Inflammatory macrophage treated with lipopolysaccharide for 4 hours (primary cell): ENCODE measurements at places on chromosomes 1 and 21.

DNA sequence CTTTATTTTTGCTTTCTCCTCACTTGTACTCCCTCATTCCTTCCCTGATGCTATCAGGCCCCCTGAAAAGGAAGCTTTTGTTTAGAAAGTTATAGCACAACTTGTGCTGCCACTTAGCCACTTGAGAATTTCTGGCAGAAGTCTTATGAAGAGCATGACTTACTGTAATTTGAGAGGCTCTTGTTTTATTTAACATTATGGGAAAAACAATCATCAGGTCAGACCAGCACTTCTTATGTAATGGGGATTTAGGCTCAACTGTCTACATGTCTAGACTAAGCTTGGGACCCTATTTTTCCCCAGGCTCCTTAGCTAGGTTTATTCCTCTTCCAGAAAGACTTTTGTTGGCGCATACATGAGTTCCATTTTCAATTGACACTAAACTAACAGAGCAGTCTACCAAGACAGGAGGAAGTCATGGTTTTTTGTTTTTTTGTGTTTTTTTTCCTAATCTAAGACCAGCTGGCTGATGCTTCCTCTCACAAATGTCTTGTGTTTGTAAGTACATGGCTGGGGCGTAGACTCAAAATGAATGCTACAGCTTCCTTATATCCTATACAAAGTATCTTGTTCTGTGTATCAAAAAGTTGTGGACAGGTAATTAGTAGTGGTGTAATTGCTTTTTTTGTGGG, 31.5 kb downstream of the TNFSF4 start:
- DNase-seq = no peak

GRCh38 chr1:43444836-43445235, 8.9 kb downstream of the HYI start:
- DNase-seq = no peak

- DNase-seq = no peak
These were observed 1103.3 kb upstream of the B3GALT2 start for GRCh38 chr1:194289569-194290266.

- DNase-seq = no peak
These were observed 40.6 kb downstream of the TCP10L start for GRCh38 chr21:32544697-32545096.

DNA sequence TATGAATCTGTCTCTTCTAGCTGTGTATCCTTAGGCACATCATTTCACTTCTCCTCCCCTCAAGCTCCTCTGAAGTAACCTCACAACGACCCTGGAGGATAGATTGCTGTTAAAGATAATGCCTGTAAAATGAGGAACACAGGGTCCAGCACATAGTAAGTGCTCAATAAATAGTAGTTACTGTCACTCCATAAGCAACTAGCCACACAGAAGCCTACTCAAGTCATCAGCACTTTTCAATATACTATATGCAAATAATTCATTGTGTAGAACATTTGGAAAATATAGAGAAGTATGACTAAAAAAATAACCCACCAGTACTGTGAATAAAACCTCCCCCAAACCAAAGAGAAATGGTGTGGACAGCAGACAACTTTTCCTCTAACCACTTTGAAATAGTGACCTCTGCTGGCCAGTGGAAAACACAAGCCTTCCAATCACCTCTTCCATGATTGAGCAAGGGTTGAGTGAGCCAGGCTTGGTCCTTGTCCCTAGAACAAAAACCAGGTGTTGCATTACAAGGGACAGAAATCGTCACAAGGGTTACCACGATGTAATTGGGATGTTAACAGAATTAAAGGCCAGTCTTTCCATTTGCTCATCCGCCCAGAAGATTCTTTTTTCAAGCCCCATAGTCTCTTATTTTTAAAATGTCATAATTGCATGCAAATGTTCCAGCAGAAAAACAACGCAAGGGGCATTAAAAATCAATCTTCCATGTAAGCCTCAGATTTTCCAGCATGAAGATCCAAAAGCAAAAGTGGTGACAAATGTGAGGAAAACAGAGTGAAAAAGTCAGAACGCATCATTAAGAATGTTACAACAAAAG, 15.7 kb upstream of the GLIS1 start:
- peak; percentile 46 for DNase-seq

DNA sequence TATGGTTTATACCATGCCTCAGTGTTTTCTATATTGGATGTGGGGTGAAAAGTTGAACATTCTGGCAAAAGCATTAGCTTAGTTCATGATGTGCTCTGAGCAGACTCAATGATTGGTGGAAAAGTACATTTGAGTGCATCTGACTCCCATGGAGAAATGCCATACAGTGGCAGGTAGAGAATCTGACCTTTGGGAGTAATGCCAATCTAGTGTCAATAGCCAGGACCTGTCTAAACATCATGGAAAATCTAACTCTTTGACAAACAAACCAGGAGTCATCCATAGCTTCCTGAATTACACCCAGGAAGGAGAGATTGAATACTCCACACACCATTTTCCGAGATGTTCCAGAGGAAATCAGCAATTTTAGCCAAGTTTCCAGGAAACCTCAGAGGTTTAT, 51.0 kb downstream of the XCL1 start:
- no peak for DNase-seq
